ENCODE measurements at places on chromosomes 7 and 10. TPM values are rescaled to one million over a fixed set of nuclear protein-coding genes. Genes with fewer than 3 reads are reported as not detected.
A peak's percentile ranks its signal among the peaks of the same experiment; 100 is the strongest.

The MEIG1 gene
- 1.4 TPM for total RNA-seq

The CPN1 gene
- total RNA-seq = not detected

The MBL2 gene
- total RNA-seq = not detected

The ZPBP gene
- total RNA-seq = not detected

- DNase-seq = no peak
Measured at GRCh38 chr10:4847561-4848355, 21.8 kb downstream of the AKR1E2 start.

DNA sequence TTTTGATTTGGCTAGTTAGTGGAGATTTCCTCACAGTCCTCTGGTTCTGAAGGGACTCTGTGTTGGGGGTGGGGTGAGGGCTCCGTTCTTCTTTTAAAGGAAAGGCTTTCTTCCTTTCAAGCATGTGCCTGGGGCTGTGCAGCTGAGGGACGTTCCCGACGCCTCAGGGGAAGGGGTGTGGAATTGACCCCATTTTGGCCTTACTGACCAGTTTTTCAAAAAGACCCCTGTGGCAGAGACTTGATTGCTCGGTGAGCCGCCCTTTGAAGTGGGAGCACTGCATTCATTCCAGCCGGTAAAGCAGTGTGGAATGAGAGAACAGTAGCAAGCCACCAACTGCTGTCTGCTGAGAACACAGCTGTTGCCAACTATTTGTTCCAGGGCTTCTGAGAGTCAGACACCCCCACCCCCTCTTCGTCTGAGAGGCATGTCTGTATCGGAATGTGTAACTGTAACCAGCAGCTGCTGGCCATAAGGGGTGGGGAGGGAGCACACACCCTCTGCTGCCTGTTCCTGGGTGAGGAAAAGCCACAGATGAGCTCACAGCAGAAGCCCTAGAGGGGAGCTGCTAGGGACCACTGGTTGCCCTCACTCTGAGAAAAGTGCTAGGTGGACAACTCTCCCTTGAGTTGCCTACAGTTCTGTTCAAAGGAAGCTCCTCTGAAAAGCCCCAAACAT, 33.2 kb downstream of the WBP1L start:
- peak; percentile 16 for DNase-seq

- DNase-seq = no peak
Measured at GRCh38 chr10:93290661-93291354, 191.3 kb downstream of the MYOF start.

- DNase-seq = peak; percentile 48
Measured at GRCh38 chr10:50511492-50512213, 112.1 kb downstream of the SGMS1 start.

DNA sequence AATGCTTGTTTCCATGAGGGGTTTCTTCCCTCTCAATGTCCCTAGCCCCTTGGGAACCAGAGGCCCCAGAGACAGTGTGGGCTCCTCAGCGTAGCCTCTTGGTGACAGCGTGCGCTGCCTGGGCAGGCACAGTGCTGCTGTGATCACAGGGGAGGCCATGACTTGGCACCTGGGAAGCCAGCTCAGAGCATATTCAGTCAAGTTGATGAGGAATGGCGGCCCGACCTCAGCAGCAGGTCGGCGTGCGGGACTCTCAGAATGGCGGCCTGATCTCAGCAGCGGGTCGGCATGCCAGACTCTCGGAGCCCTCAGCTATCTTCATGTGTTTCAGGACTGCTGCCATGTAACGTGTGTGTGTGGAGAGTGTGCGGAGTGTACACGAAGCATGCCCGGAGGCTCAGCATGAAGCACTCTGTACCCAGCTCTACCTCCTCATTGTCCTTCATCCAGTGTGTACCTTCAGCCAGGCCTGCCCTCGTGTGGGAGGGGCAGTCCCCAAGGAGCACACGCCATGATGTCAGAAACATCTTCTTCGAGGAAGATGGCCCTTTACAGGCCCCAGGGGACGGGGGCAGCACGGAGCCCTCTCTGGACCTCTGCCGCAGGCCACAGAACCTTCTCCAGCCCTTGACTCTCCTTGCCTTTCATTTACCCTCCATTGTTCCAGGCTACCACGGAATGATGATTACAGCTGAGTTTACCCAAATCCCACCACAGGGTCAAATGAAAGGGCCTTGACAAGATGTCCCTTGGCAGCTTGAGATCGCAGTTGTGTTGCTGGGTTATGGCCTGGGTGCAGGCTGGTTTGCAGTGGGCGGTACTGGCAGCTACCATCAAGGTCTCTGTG, 130.4 kb downstream of the SMURF1 start:
- DNase-seq = no peak

- no peak for DNase-seq
Measured at GRCh38 chr10:126041117-126041516, 144.8 kb downstream of the FANK1 start.

DNA sequence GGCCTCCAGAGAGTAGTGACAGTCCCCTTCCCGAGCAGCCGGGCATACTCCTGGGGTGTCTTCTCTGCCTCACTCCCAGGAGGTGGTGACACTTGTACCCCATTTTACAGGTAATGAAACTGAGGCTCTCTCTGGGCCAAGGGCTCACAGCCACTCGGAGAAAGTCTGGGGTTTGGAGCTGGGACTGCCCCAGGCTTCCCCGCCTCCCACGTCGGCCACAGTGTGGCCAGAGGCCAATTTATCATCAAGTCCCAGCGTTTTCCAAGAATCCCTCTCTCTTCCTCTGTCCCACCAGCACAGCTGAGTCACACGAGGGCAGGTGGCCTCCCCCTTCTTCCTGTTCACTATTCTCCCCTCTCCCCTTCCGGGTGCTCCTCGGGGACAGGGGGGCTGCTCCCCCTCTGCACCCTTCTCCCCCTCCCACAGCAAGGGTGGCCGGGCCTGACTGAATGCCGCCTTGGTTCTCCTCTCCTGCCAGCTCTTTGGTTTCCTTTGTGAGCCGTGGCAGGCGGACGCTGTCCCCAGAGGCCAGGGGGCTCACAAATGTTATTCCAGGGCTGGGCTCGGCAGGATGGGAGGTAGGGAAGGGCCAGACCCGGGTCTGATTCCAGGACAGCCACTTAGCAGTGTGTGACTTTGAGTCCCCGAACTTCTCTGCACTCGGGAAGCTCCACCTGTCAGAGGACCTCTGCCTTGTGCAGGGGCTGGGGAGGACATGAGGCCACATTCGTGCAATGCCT, 17.7 kb downstream of the CLIP2 start:
- DNase-seq = peak; percentile 37

- no peak for DNase-seq
Measured at GRCh38 chr7:31825576-31825975, 138.6 kb downstream of the PPP1R17 start.

DNA sequence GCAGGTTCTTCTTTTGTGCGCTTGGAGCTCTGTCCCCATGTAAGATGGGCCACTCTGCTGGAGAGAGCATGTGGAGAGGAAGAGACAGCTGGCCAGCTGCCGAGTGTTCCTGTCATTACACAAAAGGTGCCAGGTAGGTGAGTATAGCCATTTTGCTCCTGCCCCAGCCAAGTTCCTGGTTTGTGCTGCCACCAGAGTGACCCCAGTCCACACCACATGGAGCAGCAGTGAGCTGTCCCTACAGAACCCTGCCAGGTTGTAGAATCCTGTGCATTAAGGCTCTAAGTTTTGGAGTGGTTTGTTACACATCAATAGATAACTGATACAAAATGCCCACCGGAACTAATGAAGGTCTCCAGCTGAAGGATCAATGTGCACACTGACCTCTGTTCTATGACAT, 84.6 kb upstream of the GHITM start:
- no peak for DNase-seq
